ENCODE measurements at places on chromosomes 2 and 18.

DNA sequence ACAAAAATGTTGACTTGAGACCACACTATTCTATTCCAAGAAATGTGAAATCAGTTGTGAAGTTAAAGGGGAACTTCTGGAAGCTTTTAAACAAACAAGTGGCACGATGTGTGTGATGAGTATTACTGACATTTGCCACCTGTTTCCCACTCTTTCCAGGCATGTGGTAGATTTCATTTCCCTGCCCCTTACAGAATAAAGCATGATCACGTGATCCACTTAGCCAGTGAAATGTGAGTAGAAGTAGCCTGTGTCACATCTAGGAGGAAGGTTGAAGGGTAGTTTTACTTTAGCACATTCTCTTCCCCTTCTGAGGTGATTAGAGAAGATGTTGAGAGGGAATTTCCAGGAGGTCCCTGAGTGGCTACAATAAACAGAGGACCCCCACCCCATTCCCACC lies 3.8 kb downstream of the COL4A4 start:
- DNase-seq: no peak

GRCh38 chr2:148122788-148123187 lies 101.9 kb downstream of the MBD5 start:
- no peak for DNase-seq

DNA sequence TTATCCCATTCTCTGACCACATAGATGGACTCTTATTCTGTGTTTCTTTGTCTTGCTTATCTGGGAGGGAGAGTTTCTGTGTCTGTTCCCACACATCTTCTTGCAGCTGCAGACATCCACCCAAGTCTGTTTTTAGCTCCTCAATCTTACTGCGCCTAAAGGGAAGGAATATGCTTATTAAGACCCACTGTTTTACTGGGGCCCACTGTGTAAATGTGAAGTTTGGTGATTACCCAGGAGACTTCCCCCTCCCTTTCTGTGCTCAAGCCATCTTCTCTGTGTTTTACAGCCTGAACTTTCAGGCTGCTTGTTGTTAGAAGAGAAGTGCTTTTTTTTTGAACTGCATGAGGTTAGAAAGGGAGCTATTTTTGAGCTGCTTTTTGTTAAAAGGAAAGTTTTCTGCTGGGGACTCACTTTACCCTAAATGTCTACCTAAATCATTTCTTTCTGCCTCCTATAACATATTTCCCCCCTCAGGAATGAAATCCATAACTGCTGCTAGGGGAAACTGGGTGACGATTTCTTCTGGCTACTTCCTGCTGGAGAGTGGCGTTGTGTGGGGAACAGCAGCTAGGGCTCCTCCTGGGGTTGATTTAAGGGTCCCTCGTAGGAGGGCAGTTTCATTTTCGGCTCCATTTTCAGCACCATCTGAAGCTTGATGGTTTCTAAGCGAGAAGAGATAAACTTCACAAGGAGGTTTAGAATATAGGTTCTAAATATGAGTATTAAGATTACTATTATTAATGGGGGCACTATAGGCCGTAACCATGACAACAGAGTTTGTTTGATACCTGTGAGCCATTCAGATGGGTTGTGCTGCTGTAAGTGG lies 39.5 kb upstream of the GMCL1 start:
- DNase-seq: no peak

DNA sequence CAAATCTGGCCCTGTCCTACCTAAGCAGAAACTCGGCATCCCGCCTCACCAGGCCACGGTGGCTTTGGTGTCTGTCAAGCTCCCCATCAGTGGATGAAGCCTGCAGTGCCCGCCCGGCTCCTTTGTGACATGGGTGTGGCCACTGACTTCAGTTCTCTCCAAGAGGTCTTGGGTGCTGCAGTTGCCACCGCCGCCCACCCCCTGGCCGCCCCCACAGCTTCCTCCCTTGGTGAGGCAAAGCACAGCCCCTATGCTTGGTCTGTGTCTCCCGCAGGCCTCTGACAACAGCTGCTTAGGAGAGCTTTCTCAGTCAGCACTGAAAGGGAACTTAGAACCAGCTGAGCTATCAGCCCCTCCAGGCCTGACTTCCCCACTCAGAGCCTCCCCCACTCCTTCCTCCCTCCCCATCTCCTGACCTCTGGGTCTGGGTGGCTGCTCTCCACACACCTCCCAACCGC lies 22.9 kb upstream of the GPR55 start:
- DNase-seq: no peak

GRCh38 chr18:76967721-76968472 lies 145.5 kb downstream of the ZNF236 start:
- DNase-seq: no peak

DNA sequence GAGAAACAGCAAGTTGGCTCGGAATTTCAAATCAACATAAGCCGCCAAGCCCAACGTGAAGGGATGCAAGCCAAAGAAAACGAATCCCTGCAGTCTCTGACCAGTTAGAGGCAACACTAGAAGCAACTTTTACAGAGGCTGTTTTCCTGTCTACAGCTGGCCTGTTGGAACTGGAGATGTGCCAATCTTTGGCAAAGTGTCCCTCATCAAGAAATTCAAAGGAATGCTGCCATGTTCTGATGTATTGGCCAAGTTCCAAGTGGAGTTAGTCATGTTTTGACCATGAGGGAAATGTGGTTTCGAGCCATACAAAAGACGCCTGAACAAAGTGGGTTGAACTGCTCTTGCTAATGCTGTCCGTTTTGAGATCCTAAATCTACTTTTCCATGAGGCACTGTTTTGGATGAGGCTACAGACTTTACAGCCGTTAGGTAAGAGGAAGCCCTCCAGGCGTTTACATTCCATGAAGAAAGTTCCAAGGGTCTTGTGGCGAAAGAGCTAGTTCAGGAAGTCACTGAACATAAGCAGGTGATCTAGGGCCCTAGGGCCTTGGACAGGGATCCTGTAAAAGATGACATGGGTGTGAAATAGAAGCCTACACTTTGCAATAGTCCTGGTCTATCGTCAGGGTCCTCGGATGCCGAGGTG lies 140.7 kb upstream of the PXDN start:
- DNase-seq: no peak

DNA sequence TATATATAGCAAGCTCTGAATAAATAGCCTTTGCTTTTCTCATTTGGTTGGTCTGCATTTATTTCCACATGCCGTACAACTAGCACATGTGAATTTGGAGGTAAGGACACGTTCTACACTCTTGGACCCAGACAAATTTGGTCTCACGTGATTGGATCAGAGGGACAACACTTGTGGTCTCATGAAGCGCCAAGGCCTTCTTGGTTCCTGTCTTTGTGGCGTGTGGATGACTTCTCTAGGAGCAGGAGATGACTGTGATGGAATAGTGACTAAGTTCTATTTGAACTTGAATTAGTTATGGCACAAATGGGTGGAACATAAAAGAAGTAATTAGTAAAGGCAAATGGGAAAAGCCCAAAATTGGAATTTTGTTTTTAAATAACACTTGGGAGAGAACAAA lies 206.9 kb downstream of the BCL2 start:
- DNase-seq: no peak

- no peak for DNase-seq
Measured at GRCh38 chr2:52113338-52113737, 1081.4 kb upstream of the NRXN1 start.

- no peak for DNase-seq
Measured at GRCh38 chr18:34995746-34996145, 45.5 kb upstream of the MAPRE2 start.

- DNase-seq: no peak
Measured at GRCh38 chr2:151996243-151997003, 102.4 kb downstream of the CACNB4 start.

DNA sequence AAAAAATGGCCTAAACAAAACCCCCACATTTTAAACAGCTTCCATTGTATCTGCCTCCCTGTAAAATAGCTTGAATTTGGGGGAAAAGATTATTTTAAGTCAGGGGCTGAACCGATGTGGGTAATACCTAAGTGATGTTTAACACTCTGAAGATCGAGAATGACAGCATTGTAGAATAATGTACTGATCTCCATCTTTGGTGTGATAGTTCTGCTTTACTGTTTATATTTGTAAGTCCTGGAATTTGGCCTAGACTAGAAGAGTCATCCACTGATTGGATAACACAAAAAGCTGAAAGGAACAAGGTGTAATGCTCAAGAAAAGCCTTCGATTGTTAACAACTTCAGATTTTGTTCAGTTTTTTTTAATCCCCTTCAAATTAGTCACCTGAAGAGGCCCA lies 53.8 kb upstream of the CCDC68 start:
- DNase-seq: no peak

GRCh38 chr18:8703781-8704301 lies 1.5 kb upstream of the MTCL1 start:
- DNase-seq: no peak

- DNase-seq: no peak
Measured at GRCh38 chr2:109265953-109266352, 136.9 kb downstream of the SH3RF3 start.

- no peak for DNase-seq
Measured at GRCh38 chr2:201157694-201158093, 25.2 kb upstream of the CASP10 start.

DNA sequence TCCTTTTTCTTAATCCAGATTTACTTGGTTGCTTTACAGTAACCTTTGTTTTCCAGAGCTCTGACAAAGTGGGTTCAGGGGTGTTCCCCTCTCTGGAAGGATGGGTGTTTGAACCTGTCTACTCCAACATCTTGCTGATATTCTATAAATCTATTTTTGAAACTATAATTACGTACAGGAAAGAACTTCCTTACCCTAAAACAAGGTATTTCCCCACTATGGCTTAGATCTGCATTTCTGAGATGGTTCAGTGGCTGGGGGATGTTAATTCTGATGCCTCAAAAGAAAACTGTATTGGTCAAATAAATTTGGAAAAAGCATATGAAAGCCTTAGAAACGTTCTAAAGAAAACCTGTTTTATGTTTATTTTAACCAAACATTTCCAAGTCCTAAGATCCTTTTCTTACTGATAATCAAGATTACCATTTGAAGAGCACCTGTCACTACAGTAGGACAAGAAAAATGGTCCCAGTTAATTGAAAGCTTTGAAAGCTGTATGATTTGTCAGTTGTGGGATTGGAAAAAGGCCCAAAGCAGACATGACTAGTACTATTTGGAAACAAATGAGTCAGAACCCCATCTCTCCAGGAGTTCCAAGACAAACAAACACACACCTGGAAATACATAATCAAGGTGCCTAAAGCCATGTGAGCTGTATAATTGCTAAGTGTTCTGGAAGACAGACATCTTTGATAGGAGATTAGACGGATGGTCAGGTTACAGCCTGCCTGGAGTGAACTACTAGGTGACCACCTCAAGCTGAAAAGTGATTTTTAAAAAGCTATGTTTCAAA lies 57.5 kb downstream of the KDM3A start:
- no peak for DNase-seq

DNA sequence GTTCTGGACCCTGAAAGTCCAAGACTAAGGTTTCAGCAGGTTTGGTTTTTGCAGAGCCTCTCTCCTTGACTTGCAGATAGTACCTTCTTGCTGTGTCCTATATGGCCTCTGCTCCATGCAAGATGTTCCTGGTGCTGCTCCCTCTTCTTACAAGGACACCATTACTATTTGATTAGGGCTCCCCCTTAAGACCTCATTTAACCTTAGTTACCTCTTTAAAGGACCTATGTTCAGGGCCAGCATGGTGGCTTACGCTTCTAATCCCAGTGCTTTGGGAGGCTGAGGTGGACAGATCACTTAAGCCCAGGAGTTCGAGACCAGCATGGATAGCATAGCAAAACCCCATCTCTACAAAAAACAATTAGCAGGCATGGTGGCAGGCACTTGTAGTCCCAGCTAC lies 179.0 kb downstream of the SLC39A10 start:
- DNase-seq: no peak

GRCh38 chr18:6741232-6741663 lies 11.7 kb downstream of the ARHGAP28 start:
- no peak for DNase-seq

DNA sequence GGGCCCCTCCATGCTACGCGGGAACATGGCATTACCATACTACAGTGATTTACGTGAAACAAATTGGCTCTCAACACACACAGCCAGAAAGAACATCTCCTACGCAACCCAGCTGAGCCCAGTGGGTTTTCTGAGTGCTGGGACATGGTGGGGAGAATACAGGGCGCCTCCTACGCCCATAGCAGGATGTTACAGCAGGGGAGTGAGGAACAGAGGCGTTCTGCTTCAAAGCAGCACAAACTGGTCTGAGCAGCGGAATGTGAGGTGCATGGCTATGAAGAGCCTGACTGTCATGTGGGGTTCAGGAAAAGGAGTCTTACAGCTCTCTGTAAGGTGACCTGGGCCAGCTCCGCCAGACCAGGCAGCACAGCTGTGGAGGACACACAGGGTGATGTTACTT lies 108.6 kb upstream of the REV1 start:
- no peak for DNase-seq

DNA sequence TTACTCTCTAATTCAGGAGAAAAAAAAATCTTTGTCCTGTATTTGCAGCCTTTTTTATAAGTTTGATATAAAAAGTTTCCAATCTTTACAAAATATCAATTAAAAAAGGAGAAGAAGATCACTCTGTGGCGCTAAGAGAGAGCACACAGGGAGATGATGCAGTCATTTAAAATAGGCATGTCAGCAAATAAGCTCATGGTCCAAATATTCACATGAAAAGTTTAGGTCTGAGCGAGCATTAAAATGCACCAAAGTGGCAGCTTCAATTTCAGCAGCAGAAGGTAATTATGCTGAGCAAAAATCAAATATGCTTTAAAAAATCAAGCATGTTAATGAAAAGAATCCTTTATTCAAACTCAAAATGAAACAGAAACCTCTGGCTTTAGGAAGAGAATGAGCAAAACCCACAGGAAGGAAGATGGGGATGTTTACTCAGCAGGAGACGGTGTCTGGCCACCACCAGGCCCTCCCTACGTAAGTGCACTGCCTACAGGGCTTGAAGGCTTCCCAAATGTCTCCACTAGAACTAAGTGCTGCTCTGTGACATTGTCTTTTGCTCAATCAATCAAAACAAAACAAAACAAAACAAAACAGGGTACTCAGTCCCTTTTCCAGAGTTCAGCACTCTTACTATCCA lies 120.4 kb downstream of the L3MBTL4 start:
- no peak for DNase-seq

DNA sequence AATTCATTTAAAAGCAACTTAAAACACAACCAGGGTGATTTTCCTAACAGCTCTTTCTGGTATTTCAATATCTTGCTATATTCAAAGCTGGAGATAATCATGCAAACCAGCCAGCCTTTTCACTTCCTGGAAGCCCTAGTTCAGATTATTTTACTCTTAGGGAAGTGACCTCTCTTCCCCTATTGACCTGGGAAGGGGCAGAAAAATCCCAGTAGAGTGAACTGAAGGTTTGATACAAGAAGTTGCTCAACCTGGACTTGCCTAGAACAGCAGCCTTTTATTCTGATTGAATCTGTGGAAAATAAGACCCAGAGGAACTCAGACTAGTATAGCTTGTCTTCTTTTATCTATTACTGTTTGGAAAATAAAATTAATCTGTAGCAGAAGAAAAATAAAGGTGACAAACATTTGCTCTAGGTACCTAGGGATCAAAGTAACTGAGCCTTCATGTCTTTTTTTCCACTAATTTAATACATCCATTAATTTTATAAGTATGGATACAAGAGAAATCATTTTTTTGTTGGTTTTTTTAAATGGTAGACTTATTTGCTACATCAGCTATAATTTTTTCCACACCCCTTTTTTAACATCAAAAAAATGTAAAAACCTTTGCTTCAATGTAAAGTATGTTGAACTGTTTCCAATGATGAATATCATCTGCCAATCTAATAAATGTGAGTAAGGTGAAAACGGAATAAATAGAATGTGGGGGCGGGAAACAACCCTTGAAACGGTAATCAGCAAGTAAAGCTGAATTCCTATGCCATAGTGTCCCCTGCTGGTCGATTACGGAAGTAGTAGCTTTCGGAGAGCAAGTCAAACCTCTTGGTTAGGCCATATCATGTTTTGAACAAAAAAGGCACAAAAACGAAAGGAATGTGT lies 629.9 kb downstream of the NRXN1 start:
- DNase-seq: peak; percentile 38
